ENCODE measurements at places on chromosomes 3 and 15.

DNA sequence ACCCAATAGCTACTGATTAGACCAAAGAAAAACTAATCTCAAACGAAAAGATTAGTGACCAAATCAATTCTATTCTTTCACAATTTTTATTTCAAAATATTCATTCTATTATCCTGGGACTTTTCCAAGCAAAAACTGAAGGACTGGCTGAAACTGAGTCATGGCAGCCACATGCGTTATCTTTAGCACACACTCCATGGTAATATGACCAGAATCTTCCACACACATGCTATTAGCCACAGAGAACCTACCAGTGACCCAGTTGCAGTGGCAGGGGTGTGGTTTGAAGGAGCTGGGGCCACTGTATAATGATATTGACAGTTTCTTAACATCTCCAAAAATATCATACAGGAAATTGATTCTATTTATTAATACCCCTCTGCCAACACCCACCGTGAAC lies 154.8 kb upstream of the ABI3BP start:
- no peak for DNase-seq

DNA sequence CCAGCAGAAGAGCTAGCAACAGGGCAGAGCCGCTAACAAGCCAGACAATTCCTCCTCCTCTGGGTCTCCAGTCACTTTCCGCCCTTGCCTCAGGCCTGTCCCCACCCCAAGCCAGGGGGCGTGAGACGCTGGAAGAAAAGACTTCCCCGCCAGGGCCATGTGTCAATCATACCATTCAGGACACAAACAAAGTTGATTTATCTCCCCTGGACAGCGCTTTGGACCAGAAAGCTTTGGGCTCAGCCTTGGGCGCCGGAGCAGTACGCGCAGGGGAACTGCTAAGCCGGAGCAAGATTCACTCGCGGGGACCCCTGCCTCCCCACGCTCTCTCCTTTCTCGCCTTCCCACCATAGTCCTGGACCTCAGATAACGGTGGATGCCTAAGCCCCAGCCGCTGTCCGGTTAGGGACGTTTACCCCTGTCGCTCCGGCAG lies 479 bp downstream of the LRRC2 start:
- no peak for DNase-seq

DNA sequence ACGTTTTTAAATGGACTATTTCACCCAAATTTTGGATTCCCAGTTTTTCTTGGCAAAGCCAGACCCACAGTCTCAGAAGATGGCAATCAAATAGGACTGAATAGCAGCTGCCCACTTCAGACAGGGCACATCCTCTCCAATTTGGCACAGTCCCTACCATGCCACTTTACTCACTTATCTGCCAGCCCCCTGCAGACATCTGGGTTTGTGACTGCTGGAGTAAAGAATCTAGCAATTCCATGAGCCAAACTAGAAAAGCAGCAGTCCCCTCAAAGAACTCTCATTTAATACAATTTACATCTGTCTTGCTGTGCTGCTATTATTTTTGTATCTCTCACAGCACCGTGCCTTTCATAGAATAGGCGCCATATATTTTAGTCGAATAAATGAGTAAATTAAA lies 16.0 kb upstream of the LRRN1 start:
- DNase-seq: no peak

DNA sequence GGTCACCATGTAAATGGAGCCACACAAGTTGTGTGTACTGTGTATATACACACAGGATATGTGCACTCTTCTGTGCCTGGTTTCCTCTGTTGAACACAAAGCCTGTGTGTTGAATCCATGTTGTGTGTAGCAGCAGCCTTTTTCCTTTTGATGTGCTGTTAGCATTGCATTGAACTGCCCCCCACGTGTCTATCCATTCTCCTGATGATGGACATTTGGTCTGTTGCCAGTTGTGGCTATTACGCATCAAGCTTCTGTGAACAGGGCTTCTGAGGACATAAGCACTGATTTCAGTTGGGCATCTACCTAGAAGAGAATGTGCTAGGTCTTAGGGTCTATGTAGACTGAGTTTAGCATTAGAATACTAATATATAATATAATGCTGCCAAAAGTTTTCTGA lies 77.4 kb downstream of the LSM3 start:
- DNase-seq: no peak

GRCh38 chr3:186132487-186132886 lies 23.6 kb upstream of the ETV5 start:
- DNase-seq: no peak

DNA sequence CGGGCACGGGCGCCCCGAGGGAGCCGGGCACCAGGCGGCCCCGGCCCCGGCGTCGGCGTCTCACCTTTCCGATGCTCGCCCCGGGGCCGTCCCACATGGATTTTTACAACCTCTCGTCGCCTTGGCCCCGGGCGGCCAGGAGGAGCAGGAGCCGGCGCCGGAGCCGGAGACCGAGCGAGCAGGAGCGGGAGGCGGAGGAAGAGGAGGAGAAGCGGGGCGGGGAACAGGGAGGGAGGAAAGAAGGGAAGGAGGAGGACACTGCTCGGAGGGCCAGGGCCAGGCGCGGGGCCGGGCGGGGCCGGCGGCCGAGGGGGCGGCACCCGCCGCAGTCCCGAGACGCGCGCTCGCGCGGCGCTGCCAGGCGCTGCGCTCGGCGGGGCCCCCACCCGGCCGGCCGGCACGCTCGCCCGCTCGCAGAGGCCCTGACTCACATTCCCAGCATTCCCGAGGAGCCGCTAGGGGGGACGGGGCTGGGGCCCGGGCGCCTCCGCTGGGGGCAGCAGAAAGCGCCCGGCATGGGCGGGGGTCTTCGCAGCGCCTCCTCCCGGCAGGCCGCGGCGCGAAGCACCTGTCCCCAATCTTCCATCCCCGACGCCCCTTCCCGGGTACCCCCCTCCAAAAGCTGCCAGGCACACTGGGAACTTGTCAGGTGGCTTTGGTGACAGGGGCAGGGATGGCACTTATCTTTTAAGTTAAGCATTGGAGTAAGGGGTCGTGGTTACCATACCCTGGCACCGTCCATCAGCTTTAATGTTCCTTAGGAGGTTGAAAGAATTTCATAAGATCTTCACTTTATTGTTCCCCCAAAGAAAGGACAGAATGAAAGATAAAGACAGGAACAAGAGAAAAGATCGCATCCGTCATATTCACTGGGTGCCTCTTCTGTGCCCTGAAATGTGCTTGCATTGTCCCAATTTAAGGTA lies at the start of gene ERC2:
Gene ERC2 (minus strand): TSS at position 284 of the 923 bp plus-strand sequence.
- DNase-seq: no peak

- DNase-seq: no peak
Measured at GRCh38 chr3:18757476-18757875, 332.3 kb upstream of the SATB1 start.

- DNase-seq: no peak
Measured at GRCh38 chr15:96285729-96286254, 44.7 kb upstream of the NR2F2 start.

DNA sequence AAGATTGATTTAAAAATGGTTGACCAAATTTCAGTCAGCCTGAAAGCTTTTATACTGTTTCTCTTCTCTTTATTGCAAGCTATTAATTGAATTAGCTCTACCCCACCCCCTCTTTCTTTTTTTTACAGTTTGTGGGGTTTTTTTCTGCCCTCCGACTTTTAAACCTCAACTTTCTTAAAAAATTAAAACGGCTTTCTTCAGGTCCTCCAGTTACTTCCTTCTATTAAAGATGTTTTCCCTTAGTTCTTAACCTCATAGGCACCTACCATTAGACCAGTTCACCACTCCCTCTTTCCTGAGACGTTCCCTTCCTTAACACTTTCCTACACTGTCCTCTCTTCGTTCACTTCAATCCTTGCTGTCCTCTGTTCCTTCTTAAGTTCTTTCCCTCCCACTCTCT lies 52.4 kb downstream of the ATP8B4 start:
- DNase-seq: no peak

DNA sequence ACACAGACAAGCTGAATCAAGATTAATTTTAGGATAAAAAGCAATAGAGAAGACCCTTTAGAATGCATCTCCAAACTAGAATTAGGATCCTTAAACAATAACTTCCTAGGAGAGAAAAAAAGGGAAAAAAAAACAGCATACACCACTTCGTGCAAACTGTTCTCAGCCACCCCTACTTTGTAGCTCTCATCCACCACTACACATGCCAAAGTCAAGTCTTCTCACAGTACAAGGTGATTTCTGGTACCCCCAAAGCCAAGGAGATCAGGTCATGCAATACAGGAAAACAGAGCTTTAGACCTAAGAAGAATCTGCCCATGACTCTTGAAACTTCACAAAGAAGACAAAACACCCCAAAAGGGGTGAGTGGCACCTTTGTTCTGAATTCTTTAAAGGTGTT lies 166.9 kb downstream of the SUCNR1 start:
- DNase-seq: no peak

DNA sequence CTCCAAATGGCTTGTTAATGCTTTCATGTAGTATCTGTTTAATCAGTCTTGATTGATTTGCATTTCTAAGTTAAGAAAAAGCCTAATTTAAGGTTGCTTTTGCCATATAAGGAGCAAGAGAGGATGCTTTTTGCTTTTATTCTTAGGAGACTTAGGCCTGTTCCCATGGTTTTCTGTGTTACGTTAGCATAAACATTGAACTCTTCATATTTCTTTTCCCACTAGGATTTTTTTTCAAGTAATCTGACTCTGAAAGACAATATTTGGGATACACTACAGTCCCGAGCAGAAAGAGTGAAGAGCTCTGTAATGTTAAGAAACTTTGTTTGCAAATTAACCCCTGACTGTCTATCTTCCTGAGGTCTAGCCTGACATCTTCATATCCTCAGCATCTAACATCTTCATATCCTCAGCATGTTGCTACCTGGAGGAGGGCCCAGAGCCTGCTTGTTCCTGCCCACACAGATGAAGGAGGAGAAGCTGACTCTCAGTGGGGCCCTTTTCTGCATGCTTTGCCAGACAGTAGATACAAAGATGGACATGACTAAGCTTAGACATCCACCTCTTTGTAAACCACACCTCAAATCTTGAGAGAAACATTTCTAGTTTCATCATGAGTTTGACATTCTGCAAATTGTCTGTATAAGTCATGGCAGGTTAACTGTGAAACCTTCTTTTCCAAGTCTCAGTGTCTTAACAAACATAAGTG lies 86.2 kb upstream of the COL6A5 start:
- no peak for DNase-seq

DNA sequence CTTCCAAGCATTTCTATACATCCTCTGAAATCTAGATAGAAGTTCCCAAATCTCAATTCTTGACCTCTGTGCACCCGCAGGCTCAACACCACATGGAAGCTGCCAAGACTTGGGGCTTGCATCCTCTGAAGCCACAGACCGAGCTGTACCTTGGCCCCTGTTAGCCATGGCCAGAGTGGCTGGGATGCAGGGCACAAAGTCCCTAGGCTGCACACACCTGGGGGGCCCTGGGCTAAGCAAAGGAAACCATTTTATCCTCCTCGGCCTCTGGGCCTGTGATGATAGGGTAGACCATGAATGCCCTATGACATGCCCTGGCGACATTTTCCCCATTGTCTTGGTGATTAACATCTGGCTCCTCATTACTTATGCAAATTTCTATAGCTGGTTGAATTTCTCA lies 97.1 kb upstream of the CCDC39 start:
- no peak for DNase-seq

DNA sequence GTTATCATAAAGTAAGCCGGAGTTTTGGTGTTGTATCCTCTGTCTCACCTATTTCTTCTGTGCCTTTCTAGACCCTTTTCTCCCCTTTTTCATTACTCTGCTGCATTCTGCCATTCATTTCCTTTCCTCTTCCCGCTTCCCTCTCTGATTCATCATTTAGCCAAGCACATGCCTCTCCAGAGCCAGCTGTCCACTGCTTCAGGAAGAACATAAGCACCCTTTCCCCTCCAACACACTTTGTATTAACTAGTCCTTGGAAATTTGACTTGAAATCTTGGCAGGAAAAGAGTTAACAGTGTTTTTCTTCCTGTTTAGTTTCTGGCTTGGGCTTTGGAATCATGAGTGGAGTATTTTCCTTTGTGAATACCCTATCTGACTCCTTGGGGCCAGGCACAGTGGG lies 9.7 kb downstream of the APH1B start:
- no peak for DNase-seq

DNA sequence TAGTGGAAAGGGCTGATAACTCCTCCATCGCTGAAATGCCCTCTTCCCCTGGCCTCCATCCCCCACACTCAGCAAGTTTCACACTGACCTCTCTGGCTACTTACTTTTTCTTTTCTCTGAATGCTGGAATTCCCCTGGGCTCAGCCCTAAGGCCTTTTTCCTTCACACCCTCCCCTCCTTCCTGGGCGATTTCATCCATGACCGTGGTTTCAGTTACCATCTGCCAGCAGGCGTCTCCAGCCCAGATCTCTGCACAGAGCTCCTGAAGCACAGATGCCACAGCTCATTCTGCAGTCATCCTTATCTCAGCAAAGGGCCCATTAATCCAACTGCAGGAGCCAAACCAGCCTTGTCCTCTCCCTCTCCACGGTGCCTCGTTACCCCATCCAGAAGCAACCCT lies 114.0 kb downstream of the RFTN1 start:
- DNase-seq: no peak

DNA sequence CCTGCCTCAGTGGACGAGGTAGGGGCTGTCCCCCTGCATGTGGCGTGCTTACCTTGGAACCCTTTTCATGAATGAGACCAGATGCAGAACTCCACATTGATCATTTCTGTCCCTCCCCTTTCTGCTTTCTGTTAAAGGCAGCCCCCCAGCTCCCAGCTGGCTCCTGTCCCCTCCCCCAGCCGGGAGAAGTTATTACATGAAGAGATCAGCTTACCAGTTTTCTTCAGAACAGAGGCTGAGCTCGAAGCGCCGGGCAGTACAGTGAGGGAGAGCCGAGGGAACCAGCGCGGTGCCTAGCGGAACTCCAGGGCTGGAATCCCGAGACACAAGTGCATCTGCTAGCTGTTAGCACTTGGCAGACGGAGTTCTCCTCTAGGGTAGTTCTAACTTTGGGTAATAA lies 263.3 kb upstream of the NR2E3 start:
- DNase-seq: no peak

- DNase-seq: no peak
Measured at GRCh38 chr3:127990051-127990450, 62.2 kb upstream of the SEC61A1 start.

- DNase-seq: no peak
Measured at GRCh38 chr3:12461097-12461649, 23.1 kb upstream of the TSEN2 start.

GRCh38 chr15:52784799-52785671 lies 5.1 kb downstream of the ONECUT1 start:
- DNase-seq: no peak

GRCh38 chr3:130850044-130850797 lies 43.7 kb upstream of the ATP2C1 start:
- no peak for DNase-seq

GRCh38 chr3:104412608-104413580 lies 953.8 kb upstream of the ALCAM start:
- DNase-seq: no peak

- no peak for DNase-seq
Measured at GRCh38 chr15:29883126-29883525, 60.9 kb upstream of the TJP1 start.

- no peak for DNase-seq
Measured at GRCh38 chr3:169591159-169591951, 72.2 kb downstream of the MECOM start.

DNA sequence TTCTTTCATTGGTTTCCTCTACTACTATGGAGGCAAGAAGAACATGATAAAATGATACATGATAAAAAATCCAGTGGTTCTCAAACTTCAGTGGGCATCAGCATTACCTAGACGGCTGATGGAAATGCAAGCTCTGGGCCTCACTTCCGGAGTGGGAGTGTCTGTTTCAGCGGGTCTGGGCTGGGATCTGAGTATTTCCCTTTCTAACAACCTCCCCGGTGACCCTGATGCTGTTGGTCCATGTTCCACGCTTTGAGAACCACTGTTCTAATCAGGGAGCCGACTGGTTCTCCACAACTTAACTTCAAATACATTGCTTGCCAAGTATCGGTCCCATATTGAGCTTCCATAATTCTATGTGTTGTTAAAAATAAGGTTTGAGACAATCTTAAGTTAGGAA lies 712.3 kb upstream of the LMCD1 start:
- DNase-seq: no peak
